RWPE2 (cell line): ENCODE measurements at places on chromosomes 2 and 18.

DNA sequence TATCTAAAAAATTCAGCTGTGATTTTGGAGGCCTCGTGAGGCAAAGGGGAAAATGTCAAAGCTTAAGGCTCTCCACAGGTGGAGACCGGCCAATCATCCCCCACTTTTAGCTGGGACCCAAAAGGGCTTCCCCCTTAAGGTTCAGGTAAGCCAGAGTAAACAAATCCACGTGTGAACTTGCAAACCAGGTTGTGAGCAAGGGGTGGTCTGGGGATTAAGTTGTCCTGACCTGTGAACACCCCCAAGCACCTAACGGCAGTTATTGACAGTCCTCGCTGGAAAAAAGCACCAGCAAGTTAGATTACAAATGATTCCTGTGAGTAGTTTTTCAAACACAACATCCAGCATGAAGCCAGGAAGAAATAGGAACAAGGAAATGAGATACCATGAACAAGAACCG is 42.9 kb downstream of the MYO7B start:
- no peak for DNase-seq

DNA sequence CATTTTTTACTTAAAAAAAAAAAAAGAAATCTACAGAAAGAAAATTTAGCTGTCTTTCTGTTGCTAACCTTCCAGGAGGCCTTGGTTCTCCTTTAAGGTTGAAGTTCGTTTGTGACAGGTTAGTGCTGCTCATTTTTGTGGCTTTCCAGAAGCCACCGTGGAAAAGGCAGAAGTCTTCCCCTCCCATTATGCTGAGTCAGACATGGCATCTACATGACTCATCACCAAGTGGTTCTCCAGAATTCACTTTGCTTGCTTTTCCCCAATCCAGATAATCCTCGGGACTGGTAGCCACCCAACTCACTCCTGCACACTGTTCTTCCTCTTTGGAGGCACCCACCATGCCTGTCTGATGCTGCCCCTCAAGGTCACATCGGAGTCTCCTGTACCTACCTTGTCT is 228.7 kb downstream of the PIK3C3 start:
- DNase-seq, result no peak

DNA sequence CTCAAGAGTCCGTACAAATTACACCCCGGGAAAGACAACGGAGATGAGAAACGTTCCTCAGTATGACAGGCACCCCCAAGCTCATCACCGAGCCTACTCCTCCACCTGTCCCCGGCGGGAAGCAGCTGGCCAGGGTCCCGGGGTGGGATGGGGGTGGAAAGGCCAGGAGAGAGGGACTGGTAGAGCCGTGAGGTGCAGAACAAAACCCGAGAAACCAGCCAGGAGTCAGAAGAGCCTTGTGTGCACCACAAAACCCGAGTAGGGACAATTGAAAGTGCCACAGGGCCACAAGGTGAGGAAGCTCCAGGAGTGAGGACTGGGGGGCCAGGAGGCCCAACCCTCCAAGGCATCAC is 75.5 kb upstream of the SALL3 start:
- no peak for DNase-seq

DNA sequence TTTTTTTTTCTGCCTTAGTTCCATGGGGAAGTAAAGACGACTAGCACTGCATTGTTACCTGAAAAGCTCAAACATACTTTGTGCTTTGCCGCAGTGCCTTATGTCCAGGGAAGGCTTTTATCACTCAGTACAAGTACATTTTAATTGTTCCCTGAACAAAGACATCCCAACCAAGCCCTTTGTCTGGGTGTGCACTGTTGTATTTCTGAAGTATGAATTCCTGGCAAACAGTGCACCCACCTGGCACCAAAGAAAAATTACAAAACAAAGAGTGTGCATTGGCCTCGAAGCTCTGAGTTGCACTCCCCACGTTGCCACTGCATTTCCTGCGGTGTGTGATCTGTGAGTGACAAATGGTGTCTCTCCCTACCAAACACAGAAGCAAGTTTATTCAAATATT is 858.5 kb upstream of the PIK3C3 start:
- DNase-seq, result no peak

DNA sequence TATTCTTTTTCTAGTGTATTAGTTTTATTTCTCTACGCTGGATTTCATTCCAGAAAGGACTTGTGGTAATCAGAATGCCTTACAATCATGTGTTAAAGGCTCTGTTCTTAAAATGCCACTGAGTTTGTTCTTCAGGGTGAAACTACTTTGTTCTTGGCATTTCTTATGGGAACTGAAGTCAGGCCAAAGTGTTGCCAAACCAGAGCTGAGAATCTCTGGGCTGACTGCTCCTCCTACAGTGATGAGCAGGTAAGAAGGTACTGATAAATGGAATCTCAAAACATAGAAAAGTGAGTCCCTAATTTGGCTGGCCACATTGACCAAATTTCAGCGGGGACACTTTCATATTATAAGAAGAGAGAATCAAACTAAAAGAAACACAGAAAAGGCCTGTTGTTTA is 55.1 kb upstream of the ZNF397 start:
- DNase-seq, result no peak

GRCh38 chr18:24954341-24954740 is 397.6 kb downstream of the ZNF521 start:
- no peak for DNase-seq

- no peak for DNase-seq
These were observed 70.0 kb downstream of the FIGN start for GRCh38 chr2:163665817-163666216.

DNA sequence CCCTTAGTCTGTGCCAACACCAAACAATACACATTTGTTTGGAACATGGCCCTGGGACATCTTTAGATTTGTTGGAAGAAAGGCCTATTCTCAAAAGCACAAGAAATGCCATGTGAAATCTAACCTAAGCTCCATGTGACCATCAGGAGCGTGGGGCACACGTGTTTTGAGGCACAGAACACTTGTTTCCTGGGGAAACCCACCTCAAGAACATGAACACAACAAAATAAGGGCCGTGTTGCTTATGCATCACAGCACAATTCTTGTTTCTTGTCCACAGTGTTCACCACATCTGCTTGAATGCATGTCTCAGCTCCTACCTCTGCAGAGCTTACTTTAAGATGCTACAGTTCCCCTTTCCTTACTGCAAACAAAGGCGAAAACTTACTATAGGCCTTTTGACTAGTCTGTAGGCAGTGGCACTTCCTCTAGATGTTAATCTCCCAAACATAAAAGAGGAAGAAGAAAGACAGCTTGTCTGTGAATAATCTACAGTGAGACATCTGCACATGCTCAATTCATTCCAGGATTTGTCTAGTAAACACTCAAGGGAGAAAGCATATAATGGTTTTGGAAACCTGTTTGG is 165.0 kb downstream of the ANKRD44 start:
- DNase-seq, result no peak

DNA sequence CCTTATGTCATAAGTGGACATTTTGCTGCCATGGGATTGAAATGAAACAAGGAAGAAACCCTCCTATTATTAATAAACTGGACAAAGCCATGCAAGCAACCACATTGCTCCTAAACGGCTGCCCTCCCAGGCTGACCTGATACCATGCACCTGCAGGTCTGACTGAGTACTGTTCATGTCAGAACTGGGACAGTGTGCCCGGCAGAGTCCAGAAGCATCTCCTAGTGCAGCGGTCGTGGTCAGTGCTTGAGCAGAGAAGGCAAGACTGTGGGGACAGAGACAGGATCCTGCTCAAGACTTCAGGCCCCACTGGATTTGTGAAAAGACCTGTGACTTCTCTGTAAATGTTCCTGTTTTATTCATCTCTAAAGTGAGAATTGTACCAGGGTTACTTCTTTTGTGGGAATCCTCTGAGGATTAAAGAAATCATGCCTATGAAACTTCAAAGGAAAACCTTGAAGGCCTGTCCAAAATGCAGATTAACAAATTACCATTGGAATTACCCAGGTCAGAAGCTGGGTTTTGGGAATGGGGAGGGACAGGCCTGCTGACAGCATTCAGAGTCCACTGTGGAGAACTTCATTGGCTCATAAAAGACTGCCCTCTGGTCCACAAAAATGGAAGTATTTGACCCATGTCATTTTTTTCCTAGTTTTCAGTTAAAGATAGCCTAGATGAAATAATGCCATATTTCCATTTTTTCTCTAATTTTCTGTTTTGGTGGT is 13.9 kb downstream of the RNF144A start:
- DNase-seq, result no peak

DNA sequence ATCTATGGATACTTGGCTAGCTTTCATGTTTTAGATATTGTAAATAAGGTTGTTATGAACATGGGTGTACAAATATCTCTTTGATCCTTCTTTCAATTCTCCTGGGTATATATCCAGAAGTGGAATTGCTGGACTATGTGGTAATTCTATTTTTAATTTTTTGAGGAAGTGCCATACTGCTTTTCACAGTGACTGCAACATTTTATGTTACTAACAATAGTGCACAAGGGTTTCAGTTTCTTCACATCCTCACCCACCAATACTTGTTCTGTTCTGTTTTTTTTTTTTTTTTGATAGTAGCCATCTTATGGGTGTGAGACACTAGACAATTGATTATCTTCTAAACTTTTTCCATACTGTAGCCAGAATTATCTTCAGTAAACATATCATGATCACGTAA is 17.3 kb upstream of the NEUROD1 start:
- DNase-seq, result no peak

- DNase-seq, result no peak
These were observed 105.0 kb upstream of the DNAJC10 start for GRCh38 chr2:182611009-182611408.
